ENCODE measurements at places on chromosomes 7 and 10. TPM values are rescaled to one million over a fixed set of nuclear protein-coding genes. Genes with fewer than 3 reads are reported as not detected.

- no peak for DNase-seq
Measured at GRCh38 chr10:100911472-100911871, 1.3 kb upstream of the SLF2 start.

DNA sequence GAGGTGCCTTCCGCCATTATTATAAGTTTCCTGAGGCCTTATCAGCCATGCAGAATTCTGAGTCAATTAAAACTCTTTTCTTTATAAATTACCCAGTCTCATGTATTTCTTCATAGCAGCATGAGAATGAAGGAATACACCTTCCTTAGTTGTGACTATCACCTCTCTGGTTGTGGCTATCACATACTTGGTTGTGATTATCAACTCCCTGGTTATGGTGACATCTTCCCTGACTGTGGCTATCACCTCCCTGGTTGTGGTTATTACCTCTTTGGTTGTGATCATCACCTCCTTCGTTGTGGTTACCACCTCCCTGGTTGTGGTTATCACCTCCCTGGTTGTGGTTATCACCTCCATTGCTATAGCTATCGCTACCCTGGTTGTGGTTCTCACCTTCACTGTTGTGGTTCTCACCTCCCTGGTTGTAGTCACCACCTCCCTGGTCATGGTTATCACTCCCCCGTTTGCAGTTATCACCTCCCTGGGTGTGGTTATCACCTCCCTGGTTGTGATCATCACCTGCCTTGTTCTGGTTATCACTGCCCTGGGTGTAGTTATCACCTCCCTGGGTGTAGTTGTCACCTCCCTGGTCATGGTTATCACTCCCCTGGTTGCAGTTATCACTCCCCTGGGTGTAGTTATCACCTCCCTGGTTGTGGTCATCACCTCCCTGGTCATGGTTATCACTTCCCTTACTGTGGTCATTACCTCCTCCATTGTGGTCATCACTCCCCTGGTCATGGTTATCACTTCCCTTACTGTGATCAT is 105.9 kb downstream of the GPR26 start:
- DNase-seq: no peak

DNA sequence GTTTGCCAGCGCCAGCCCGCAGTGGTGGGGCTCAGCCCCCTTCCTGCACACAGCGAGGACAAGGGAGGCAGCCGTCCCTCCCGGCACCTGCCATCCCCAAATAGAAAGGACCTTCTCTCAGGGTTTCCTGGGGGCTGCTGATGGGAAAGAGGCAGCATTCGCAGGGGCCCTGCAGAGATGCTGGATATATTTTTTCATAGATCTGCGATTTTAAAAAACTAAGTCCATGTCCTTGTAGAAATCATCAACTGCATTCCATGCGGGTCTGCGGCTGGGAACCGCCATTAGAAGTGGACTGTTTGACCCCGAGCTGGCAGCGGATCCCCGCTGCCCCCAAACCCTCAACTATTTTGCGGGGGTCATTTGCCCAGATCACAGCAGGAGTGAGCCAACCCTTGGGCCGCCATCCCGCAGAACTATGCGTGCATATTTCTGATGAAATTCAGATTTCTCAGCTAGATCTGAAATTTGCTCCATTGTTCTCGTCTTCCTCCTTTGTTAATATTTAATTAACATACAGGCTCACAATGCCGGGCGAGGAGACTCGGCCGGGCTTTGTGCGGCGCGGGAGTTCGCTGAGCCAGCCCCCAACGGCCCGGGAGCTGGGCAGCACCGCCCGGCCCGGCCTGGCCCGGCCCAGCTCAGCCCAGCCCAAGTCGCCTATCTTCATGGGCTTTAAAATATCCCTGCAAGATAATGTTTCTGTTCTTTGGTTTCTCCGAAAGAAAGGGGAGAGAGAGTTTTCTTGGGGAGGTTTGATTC is 2.0 kb downstream of the EN2 start:
- DNase-seq: no peak

DNA sequence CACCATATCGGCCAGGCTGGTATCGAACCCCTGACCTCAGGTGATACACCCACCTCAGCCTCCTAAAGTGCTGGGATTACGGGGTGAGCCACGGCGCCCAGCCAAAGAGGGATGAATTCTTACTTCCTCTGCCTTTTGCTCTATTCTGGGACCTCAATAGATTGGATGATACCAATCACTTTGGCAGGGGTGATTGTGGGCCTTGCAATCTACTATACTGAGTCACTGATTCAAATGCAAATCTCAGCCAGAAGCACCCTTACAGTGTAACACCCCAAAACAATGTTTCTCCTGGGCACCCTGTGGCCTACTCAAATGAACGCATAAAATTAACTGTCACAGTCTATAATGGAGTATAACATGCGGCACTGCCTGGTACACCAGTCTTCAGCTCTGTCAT is 596.7 kb upstream of the LRRTM3 start:
- DNase-seq: no peak

DNA sequence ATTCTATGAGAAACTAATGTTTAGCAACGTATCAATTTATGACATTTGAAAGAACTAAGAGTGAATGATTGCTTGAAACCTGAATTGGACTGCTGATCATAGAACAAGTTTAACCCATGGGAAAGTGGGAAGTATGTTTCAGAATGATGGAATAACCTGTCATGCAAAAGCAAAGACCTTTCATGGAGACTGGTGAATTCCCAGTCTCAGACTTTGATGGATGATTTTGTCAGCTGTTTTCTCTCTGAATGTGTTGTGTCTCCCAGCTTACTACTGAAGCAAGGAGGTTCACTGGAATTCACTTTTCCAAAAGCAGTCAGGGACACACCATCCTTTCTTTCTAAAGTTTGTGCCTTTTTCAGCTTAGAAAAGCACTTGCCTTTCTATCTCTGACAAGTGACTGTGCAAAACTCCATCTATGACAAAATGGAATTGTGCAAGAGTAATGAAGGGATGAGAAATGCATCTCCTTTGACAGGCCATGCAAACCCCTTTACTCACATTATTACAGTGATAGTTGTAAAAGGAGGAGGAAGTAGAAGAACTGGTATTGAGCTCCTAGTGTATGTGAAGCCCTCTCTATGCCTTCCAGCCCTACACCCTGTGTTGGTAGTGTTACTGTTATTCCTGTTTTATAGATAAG is 176.1 kb downstream of the PRKG1 start:
- DNase-seq: no peak

The FXYD4 gene
- not detected for total RNA-seq

The ADGRA1 gene
- not detected for total RNA-seq

The ASAH2 gene
- total RNA-seq: not detected

Data from uterus (tissue), 4 donors.